ENCODE measurements at places on chromosomes 1 and 21.

- peak; percentile 6 for DNase-seq
Measured at GRCh38 chr1:90850181-90850897, 133.2 kb upstream of the BARHL2 start.

- peak; percentile 69 for DNase-seq
Measured at GRCh38 chr1:42529724-42530181, 66.7 kb downstream of the CCDC30 start.

- no peak for DNase-seq
Measured at GRCh38 chr1:182681568-182681912, 2.8 kb downstream of the RGS8 start.

DNA sequence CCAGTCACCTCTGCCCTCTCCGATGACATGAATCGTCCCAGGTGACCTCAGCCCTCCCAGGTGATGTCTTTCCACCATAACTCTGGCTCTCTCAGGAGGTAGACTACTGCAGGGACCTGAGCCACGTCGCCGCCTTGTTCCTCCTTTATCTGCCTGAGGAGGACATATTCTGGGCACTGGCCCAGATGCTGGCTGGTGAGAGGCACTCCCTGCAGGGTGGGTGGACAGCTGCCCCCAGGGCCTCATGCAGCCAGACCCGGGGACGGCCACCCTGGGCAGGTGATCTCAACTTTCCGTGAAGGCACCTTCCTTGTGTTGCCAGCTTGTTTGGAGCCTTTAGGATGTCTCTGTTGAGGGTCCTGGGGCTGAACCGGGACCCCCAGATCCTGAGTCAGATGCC, 13.9 kb upstream of the ZBTB17 start:
- DNase-seq: no peak

DNA sequence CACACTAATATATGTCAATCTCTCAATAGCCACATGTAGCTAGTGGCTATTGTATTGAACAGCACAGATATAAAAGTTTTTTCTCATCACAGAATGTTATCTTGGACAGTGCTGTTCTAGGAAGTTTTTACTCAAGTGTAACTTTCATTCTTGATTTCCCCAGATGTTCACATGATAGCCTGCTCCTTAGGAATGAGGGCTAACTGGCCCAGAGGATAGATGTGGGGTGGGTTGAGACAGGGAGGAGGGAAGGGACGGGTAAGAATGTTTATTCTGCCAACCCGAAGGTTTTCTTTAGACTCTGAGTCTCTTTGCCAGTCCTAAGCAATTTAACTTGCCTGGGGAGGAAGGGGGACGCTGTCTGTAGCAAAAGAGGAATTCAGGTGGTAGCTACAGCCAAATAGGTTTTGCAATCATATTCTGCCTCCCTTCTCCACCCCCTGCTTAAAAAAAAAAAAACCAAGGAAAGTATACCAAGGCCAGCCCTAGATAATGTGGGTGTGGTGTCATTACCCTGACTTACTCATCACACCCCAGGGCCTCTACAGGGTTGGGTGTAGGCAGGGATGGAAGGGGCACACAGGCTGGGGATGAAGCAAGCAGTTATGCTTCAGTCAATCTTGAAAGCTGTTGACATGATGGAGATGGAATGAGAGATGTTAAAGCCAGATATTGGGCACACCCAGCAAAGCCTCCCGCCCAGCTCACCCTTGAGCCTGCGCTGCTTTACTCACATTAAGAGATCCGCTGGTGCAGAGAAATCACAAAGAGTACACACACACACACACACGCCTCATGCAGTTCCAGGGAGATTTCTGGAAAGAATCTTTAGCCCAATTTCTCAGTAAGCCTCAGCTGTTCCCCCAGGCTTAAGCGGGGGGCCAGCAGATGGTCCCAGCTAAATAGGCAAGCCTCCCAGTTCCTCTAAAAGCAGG, 59.9 kb downstream of the PLXNA2 start:
- peak; percentile 97 for DNase-seq

GRCh38 chr1:7528386-7529198, 242.5 kb upstream of the VAMP3 start:
- no peak for DNase-seq

- DNase-seq: no peak
Measured at GRCh38 chr1:239731082-239731748, 344.8 kb downstream of the CHRM3 start.

- DNase-seq: no peak
Measured at GRCh38 chr1:108182959-108183700, 17.0 kb downstream of the SLC25A24 start.

DNA sequence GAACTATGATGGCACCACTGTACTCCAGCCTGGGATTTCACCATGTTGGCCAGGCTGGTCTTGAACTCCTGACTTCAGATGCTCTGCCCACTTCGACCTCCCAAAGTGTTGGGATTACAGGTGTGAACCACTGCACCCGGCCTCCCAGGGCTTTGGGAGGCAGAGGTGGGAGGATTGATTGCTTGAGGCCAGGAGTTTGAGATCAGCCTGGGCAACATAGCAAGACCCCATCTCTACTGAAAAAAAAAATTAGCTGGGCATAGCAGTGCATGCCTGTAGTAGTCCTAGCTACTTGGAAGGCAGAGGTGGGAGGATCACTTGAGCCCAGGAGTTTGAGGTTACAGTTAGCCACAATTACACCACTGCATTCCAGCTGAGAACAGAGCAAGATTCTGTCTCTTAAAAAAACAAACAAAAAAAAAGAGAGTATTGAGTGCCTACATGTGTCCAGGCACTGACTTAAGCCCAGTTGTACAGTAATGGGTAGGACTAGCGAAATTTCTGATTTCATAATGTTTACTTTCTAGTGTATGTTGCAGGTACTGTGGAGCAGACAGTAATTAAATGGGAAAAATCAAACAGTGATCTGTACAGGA, 4.2 kb downstream of the MANEAL start:
- DNase-seq: no peak

GRCh38 chr1:145729666-145730436, 10.6 kb downstream of the CD160 start:
- DNase-seq: peak; percentile 30

GRCh38 chr1:68358439-68358838, 91.3 kb downstream of the RPE65 start:
- no peak for DNase-seq

GRCh38 chr1:29256979-29257804, 20.9 kb downstream of the PTPRU start:
- no peak for DNase-seq

DNA sequence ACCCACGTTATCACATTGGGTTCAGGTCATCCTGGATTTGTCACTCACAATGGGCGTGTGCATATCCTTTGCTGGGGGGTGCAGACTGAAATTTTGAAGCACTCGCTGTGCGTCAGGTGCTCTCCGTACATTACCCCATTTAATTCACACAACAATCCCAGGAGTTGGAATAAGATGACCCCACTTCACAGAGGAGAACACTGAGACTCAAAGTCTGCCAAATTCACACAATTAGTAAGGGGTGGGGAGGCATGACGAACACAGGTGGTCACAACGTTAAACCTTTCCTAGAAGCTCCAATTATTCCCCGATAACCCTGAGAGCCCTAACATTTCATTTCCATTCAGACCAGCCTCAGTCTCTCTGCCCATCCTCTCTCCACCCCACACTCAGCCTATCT, 3.8 kb upstream of the S100A2 start:
- no peak for DNase-seq

DNA sequence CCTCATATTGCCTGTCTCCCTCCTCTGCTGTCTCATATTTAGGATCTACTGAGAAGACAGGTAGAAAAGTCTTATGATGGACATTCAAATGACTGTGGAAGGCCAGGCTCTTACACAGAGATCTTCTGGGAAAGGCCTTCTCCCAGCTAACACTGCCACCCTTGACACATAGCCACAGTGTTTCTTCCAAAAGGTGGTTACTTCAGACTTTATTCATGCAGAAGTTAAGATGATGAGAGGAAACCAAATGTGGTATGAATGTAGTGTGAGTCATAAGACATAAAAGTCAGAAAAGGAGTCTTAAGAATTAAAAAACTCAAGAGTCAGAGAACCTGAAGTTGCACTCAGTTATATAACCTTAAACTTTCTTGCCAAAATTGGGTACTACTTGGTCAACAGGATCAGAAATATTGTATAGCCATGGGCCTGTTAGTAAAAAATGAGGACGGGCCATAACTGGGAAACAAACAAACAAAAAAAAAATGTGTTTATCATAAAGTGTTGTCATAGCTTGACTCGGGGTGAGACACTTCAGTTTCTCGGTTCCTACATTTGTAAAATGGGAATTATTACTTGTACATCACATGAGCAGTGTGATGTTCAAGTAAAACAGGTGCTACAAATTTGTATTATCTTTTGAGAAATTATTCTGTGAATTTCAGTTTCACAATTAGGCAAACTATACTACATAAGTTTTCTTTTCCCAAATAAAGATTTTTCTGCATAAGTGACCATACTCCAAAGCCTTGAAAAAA, 1.2 kb upstream of the DENND1B start:
- no peak for DNase-seq

- DNase-seq: no peak
Measured at GRCh38 chr1:82245345-82246014, 444.7 kb downstream of the ADGRL2 start.

- no peak for DNase-seq
Measured at GRCh38 chr1:89870998-89871397, 50.2 kb downstream of the LRRC8D start.

GRCh38 chr1:205813755-205814058, 709 bp upstream of the SLC41A1 start:
- DNase-seq: no peak

DNA sequence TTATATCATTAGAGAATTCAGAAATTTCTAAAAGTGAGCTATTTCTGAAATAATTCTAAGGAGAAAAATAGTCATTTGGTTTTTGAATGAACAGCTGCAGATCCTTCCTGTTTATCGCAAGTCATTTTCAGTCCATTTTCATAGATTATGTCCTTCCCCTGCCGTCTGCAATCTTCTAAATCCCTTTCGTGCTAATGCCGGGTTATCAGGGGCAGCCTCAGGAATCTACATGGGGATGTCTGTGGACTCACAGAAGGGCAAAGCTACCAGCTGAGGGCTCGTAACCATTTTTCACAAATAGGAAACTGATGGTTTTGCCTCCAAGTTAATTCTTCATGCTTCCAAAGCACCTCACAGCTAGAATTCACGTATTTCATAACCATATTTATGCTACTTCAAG, 23.0 kb downstream of the RCAN3 start:
- no peak for DNase-seq

GRCh38 chr1:220189750-220190347, 82.4 kb downstream of the RAB3GAP2 start:
- peak; percentile 23 for DNase-seq

DNA sequence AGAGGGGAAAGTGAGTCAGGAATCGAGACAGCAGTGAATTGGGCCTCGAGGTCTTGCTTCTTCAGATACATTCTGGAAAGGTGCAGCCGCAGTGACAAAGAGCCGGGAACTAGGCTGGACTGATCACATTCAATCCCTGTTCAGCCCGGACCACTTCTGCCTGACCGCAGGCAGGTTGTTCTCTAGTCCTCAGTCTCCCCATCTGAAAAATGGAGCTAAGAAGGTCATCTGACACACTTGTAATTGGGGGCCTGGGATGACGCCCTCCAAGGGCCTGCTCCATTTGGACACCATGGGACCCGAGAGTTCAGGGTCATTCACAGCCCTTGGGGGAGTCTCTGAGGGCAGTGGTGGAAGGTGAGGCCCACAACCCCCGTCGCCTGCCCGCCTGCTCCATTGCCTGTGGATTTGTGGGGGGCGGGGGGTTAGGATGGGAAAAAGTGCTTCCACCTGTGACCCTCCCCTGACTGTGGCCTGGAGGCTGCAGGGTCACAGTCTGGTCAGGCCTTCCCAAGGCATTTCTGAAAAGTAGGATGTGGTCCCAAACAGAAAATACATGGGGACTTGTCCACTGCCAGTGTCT, 87.9 kb upstream of the CSF3R start:
- DNase-seq: no peak

DNA sequence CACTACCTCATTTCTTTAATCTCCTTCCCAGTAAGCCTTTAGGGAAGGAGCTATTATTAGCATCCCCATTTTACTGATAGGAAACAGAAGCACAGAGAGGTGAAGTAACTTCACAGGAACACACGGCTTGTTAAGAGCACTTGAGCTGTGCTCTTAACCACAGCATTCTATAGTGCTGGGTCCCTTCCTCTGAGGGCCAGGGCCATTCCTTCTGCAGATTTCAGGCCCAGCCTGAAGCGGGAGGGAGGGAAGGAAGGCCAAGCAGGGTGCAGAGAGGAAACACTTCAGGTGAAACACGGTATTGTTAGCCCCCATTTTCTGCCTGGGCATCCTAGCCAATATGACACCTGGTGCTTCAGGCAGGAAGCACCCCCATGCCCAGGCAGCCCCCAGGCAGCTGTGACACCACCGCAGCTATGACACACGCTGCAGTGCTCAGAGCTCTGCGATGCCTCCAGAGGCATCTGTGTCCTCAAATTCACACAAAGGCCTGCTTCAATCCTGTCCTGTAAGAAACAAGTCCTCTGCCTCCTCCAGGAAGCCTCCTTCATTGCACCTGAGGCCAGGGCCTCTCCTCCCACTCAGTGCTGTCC, 4.5 kb upstream of the EXTL1 start:
- no peak for DNase-seq

DNA sequence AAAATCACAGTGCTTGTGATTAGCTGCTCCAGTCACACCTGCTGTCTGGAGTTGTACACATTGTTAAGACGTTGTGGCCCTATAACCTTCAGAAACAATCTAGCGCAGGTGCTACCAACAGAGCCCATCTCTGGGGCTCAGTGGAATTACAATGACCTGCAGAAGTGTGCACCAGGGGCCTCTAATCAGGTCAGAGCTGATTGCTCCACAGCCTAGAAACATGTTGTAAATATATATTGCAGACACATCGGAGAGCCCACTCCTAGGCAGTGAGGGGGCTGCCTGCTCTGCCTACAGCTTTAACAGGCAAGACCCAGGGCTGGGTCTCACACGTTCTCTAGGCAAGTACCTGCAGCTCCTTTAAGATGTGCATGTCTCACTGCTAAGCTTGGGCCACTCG, 302.0 kb downstream of the SIPA1L2 start:
- no peak for DNase-seq

GRCh38 chr21:42146821-42147220, 72.1 kb upstream of the ABCG1 start:
- DNase-seq: no peak

- no peak for DNase-seq
Measured at GRCh38 chr1:59685101-59685500, 129.6 kb upstream of the HOOK1 start.

GRCh38 chr21:38742580-38743260, 63.0 kb upstream of the ETS2 start:
- DNase-seq: no peak

DNA sequence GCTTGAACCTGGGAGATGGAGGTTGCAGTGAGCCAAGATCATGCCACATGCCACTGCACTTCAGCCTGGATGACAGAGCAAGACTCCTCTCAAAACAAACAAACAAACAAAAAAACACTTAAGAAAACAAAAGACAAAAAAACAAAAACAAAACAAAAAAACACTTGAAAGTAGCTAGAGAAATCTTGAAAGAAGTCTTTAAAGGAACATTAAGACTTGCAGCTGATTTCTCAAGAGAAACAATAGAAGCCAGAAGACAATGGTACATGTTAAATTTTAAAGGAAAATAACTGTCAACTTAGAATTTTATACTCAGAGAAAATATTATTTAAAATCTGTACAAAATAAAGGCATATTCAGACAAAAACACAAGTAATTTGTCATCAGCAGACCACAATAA, 71.3 kb downstream of the HLX start:
- DNase-seq: no peak

Data from small intestine (tissue), 16 donors.